ENCODE measurements at places on chromosomes 3 and 15.

- peak; percentile 46 for DNase-seq
Observed at GRCh38 chr3:183254487-183255347, 1.7 kb downstream of the B3GNT5 start.

GRCh38 chr3:40680685-40681657, 156.2 kb downstream of the ZNF621 start:
- no peak for DNase-seq

DNA sequence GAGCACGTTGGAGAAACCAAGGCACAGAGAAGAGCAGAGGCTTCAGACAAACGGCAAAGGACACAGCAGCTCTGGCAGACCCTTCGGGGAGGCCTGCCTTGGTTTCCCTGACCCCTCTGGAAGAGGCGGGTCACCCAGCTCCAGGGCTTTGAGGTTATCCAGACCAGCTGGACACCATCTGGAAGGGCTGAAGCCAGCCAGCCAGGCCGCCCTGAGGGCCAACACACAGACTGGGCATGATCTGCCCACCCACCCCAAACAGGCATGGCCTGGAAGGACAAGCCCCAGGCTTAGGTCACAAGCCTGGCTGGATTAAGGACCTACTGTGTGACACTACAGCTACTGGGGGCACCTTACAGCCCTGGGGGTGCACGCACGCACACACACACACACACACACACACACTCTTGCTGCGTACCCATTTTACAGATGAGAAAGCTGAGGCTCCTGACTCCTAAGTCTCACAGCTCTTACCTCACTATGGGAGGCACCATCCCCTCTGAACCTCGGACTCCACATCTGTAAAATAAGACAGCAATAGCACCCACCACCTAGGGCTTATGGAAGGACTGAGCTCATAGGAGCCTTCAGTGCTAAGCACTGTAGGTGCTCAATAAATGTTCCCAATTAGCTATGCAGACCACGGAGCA, 10.8 kb downstream of the PLXND1 start:
- no peak for DNase-seq

- peak; percentile 9 for DNase-seq
Observed at GRCh38 chr3:126858887-126859286, 124.0 kb upstream of the PLXNA1 start.

DNA sequence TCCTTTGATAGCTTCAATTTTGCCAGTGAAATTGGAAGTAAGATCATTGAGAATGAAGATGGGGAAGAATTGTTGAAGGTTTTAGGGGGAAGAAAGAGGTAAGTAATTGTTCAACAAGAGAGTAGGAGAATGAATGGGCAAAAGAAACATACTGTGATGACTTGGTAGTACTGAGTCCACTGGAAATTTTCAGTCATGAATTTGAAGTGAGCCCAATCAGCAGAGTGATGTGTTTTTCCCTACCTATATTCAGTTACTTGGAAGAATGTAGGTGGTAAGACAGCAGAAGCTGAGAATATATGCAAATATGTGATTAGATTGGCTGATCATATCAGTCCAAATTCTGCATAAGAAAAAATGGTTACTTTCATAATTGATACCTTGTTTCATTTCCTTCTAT, 569.6 kb downstream of the AGBL1 start:
- no peak for DNase-seq

DNA sequence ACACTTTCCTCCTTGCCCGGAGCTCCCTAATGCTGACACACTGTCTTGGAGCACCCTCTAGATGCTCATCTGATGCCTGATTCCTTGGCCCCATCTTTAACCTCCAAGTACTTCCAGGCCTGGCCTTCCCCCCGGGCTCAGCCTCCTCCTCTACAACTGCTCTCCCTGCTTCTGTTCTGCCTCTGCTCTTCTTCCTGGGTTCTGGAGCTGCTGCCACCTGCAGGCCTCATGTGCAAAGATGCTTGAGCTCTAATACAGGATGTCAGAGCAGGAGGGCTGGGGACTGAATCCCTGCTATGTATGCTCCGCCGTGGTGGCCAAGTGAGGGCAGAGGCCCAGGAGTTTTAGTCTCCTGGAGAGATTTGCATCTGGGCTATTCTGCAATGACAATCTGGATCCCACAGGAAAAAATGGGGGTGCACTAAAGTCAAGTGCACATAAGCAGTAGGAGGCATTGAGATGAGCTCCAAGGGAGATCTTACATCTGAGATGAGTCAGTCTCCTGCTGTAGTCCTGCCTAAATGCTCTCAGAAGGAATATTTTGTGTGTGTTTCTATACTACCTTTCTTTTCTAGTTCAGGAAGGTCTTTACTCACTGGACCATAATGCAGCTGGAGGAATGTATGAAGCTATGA, 296.3 kb downstream of the UACA start:
- peak; percentile 75 for DNase-seq

DNA sequence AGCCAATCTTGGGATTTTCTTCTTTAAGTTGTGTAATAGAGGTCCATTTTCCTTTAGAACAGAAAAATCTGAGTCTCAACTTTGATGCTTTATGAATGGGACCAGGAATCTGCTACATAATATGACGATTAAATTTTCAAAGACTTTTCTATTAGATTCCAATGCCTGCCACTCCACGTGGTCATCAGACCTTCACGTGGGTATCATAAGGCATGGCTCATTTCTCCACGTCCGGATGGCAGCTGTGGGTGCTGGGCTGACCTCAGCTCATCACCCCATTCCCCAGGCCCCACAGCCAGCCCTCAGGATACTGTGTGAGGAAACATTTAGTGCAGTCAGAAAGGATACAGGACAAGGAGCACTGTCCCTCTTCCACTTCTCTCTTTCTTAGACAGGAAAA, 159.7 kb downstream of the SEMA6D start:
- no peak for DNase-seq

- DNase-seq: no peak
Observed at GRCh38 chr3:158548691-158549090, 22.3 kb upstream of the MLF1 start.

DNA sequence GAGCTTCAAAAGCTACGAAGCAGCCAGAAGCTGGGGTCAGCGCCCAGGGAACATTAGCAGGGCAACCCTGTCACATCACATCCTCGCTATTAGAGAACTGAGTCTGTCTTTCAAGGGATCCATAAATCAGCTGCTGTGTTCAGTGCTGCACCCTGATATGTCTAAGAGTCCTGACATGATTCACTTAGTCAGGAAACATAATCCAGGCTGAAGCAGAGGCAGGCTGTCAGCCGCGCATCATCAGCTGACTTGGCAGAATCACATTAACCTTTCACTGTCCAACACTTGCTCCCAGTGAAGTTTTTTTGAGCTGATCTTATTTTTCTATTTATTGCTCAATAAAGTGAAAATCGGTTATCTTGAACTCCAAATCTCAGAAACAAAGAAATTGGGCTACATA, 23.5 kb downstream of the MYH15 start:
- no peak for DNase-seq

DNA sequence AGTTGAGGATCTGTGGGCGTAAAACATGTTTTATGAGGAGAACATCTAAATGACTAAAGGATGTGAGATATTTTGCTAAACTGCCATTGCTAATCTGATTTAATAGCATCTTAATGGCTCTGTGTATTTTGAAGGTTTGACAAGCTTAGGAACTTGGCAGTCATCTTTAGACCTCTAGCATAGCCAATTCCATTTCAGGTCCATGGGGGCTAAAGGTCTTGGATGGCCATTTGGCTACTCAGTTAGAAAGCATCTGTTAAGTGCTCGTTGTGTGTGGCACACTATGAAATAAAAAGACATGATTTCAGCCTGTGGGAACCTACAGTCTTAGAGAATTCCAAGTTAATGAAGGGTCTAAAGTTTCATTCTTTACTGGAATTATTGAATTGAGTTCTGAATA, 236.2 kb downstream of the IL5RA start:
- no peak for DNase-seq

GRCh38 chr3:47079432-47079831, 84.5 kb downstream of the SETD2 start:
- no peak for DNase-seq

- no peak for DNase-seq
Observed at GRCh38 chr3:195735036-195735695, 14.4 kb downstream of the MUC20 start.
